ENCODE measurements at places on chromosomes 3 and 15.

GRCh38 chr3:68148447-68148846 is 494.0 kb upstream of the SUCLG2 start:
- no peak for DNase-seq

DNA sequence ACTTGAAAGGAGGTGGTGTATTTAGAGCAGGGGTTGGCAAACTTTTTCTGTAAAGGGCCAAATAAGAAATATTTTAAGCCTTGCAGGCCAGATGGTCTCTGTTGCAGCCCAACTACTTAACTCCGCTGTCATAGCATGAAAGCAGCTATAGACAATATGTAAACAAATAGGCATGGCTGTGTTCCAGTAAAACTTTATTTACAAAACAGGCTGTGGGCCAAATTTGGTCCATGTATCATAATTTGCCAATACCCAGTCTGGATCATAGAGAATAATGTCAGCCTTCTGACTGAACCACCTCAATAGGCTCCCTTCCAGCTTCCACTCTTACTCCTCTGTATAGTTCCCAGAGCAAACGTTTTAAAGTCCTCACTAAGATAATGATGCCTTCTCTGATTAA is 638.8 kb upstream of the CFAP20DC start:
- no peak for DNase-seq

GRCh38 chr15:35043373-35044095 is 41.6 kb downstream of the NANOGP8 start:
- DNase-seq, result no peak

GRCh38 chr3:52521488-52521824 is 12.2 kb downstream of the NT5DC2 start:
- DNase-seq, result no peak

- DNase-seq, result no peak
These were observed 88.8 kb downstream of the MEGF11 start for GRCh38 chr15:66164788-66165187.

DNA sequence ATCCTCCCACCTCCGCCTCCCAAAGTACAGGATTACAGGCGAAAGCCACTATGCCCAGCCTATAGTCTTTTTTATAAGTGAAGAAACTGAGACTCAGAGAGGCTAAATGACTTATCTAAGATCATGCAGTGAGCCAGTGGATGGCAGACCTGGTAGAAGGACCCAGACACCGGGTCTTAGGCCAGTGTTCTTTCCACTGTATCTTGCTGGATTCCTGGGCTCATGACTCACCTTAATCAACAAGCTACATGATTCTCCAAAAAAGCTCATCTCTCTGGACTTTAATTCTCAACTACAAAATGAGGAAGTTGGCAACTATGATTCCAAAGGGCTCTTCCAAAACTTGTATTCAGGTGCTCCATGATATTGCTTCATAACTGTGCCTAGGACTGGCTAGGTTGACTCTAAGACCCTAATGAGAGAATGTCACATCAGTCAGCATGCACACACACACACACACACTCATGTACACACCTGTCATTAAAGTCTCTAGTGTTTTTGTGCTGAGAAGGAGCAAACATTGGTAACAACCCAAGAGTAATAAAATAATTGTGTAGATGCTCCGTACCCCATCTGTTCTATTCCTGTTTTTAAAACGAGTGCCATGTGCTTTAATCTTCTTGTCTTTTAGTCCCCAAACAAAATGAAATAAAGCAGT is 89.7 kb upstream of the SLC4A7 start:
- no peak for DNase-seq
